ENCODE measurements at places on chromosomes 5 and 9. TPM values are rescaled to one million over a fixed set of nuclear protein-coding genes. Genes with fewer than 3 reads are reported as not detected.
A peak's percentile ranks its signal among the peaks of the same experiment; 100 is the strongest.

DNA sequence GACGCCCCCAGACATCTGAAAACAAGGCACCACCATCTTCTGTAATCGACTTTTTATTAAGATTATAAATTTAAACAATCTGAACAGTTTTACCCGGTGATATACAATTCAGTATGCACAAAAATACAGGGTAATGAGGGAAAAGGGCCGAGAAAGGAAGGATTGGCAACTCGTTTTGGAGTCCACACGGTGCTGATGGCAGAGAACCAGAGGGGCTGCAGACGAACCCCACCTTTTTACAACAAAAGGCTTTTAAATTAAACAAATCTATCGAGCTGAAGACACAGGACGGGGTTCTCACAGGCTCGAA lies 2.6 kb downstream of the IER5L start:
- H3K4me1 ChIP-seq: peaks cover under 1% of the 10 kb centered on the region
- peak overlapping the region; percentile 82 for H3K4me3 ChIP-seq
- ATAC-seq: no peak
- peak overlapping the region; percentile 52 for H3K27ac ChIP-seq

GRCh38 chr9:109046346-109046745 lies 33.0 kb upstream of the CTNNAL1 start:
- no peaks in the 10 kb centered on the region for H3K27me3 ChIP-seq
- ATAC-seq: peak; percentile 31
- H3K36me3 ChIP-seq: peaks cover 86% of the 10 kb centered on the region
- H3K4me1 ChIP-seq: no peaks in the 10 kb centered on the region
- H3K4me3 ChIP-seq: no peak overlapping the region

DNA sequence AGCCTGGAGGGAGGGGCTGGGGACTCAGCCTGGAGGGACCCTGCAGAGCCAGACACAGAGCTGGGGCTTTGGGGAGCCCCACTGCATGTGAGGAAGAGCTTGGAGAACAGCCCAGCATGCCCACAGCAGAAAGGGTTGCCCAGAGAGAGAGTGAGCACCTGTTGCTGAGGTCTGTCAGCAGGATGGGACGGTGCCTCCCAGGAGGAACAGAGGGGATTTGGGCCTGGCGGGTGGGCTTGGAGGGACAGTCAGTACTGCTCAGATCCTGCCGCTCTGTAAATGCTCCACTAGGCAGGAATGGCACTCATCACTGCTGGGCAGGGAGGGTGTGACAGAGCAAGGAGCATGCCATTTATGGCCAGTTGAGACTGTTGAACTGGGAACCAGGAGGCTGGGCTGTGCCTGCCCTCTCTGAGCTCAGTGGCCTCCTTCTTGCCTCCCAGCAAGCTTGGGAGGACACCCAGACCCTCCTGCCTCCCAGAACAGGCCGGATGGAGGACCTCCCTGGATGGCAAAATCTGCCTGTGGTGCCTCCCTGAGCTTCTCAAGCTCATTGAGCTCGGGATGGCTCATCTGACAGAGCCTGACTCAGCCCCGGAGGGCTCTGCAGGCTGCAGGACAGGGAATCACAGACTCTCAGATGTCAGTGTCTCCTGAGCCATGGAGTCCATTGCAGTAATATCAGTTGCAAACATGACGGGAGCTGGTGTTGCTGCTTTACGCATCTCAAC lies 786 bp upstream of the HRCT1 start:
- no peak overlapping the region for H3K4me3 ChIP-seq
- ATAC-seq: no peak
- H3K27ac ChIP-seq: no peak overlapping the region
- no peaks in the 10 kb centered on the region for H3K36me3 ChIP-seq

- H3K36me3 ChIP-seq: no peaks in the 10 kb centered on the region
- no peaks in the 10 kb centered on the region for H3K4me1 ChIP-seq
- H3K4me3 ChIP-seq: no peak overlapping the region
- no peak overlapping the region for H3K27ac ChIP-seq
- no peaks in the 10 kb centered on the region for H3K27me3 ChIP-seq
- ATAC-seq: no peak
Measured at GRCh38 chr5:64074533-64074932, 91.1 kb upstream of the RNF180 start.

GRCh38 chr5:148923023-148923422 lies 96.6 kb downstream of the ADRB2 start:
- peaks cover 8% of the 10 kb centered on the region for H3K4me1 ChIP-seq
- peaks cover 22% of the 10 kb centered on the region for H3K27me3 ChIP-seq
- no peaks in the 10 kb centered on the region for H3K36me3 ChIP-seq
- ATAC-seq: no peak
- H3K27ac ChIP-seq: no peak overlapping the region

DNA sequence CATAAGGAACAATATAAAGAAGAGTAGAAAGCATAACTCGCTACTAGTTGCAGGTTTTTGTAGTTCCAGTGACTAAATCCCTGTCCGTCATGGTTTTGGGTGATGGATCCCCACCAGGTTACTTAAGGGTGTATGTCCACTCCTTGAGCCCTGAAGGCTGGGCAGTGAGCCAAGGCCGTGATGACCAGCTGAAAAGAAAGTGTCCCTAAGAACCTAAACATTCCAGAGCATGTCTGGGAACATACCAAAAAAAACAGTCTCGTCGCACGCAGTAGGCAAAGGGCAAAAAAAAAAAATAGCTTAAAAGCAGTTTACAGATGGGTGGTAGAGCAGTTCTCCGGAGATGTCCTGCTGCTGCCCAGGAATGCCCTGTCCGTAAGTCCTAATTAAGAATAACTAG lies 21.4 kb upstream of the SNAPC3 start:
- no peak overlapping the region for H3K27ac ChIP-seq
- ATAC-seq: no peak
- peaks cover 5% of the 10 kb centered on the region for H3K27me3 ChIP-seq
- no peaks in the 10 kb centered on the region for H3K4me1 ChIP-seq
- no peaks in the 10 kb centered on the region for H3K36me3 ChIP-seq

- no peaks in the 10 kb centered on the region for H3K36me3 ChIP-seq
- H3K4me3 ChIP-seq: peak overlapping the region; percentile 52
- no peak for ATAC-seq
Measured at GRCh38 chr9:100474082-100474923, 1.4 kb downstream of the TMEFF1 start.

DNA sequence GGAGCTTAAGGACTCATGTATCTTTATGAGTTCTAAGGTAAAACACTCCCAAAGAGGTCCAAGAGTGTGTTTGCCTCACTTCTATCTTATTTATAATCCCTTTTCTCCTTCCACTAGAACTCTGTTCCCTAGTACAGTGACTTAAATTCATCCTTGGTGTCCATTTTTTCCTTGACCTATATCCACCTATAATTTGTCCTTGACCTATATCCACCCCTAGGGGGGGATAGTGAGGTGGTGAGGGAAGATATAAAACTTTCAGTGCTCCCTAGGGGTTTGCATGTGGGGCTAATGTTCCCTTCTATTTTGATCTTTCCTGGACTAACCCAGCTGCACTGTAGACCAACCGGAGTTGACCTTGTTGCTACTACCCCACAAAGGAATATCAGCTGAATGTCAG lies 83.5 kb upstream of the GNAQ start:
- peaks cover 22% of the 10 kb centered on the region for H3K4me1 ChIP-seq
- H3K4me3 ChIP-seq: no peak overlapping the region
- H3K27ac ChIP-seq: no peak overlapping the region
- H3K27me3 ChIP-seq: no peaks in the 10 kb centered on the region

DNA sequence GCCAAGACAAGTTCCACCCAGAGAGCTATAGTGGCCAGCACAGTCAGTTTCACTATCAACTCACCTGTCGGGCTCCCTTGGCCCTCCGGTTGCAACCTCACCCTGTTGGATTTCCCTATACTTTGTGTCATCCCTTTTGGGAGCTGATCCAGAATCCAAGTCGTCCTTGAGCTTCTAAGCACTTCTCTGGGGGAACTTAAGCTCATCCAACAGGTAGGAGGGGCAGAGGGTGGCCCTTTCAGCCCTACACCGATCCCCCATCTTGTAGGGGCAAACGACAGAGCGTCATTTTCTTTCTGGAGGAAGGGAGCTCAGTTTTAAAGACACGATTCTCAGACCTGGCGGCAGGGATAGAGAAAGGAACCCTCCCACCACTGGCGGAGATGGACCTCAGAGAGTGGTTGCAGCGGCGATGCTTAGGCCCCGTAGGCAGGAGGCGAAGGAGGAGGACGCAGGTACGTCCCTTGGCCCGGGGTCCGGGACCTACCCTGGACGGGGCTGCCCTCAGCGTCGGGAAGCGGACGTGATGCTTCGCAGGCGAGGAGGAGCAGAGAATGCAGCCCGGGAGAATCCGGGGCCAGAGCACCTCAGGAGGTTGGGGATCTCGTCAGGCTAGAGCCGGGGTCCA lies 519 bp downstream of the ZER1 start:
- peak; percentile 46 for ATAC-seq
- peak overlapping the region; percentile 98 for H3K4me3 ChIP-seq
- peaks cover 23% of the 10 kb centered on the region for H3K4me1 ChIP-seq
- no peaks in the 10 kb centered on the region for H3K27me3 ChIP-seq
- peaks cover 6% of the 10 kb centered on the region for H3K36me3 ChIP-seq
- H3K27ac ChIP-seq: peak overlapping the region; percentile 96

GRCh38 chr5:939368-939767 lies 46.7 kb downstream of the TRIP13 start:
- H3K27me3 ChIP-seq: peaks cover 20% of the 10 kb centered on the region
- no peaks in the 10 kb centered on the region for H3K36me3 ChIP-seq
- H3K4me3 ChIP-seq: no peak overlapping the region

Gene SPATA6L
- total RNA-seq: 1.6 TPM

Gene SPATA31D4
- total RNA-seq: not detected

Gene LCNL1
- total RNA-seq: not detected

Gene LTC4S
- 1.3 TPM for total RNA-seq

Gene SLC4A9
- total RNA-seq: 0.26 TPM

Gene NR5A1
- not detected for total RNA-seq

Measured in activated T-helper 17 cell treated with anti-CD3 and anti-CD28 coated beads, Interleukin-2, amount 50 U/mL, for 72 hours (primary cell).